ENCODE measurements at places on chromosomes 11 and 22. TPM values are rescaled to one million over a fixed set of nuclear protein-coding genes. Genes with fewer than 3 reads are reported as not detected.

DNA sequence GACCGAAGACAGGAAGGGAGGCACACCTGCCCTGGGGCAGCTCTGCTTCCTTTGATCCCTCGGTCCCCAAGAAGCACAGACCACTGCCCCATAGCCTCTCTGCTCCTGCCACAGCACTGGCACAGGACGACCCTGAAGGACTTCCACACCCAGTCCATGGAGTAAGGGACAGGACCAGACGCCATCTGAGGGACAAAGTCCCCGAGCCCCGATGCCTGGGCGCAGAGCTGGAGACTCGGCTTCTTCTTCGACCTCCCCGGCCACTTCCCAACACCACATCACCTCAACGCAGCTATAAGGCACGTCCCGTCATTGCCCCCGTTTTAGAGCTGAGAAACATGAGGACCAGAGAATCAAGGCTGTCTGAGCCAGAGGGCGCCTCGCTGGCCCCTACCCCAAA lies 310.5 kb downstream of the BRD1 start:
- H3K27me3 ChIP-seq = no peaks in the 10 kb centered on the region
- no peak overlapping the region for H3K27ac ChIP-seq
- H3K4me3 ChIP-seq = no peak overlapping the region
- DNase-seq = no peak
- H3K36me3 ChIP-seq = no peaks in the 10 kb centered on the region
- H3K4me1 ChIP-seq = no peaks in the 10 kb centered on the region

DNA sequence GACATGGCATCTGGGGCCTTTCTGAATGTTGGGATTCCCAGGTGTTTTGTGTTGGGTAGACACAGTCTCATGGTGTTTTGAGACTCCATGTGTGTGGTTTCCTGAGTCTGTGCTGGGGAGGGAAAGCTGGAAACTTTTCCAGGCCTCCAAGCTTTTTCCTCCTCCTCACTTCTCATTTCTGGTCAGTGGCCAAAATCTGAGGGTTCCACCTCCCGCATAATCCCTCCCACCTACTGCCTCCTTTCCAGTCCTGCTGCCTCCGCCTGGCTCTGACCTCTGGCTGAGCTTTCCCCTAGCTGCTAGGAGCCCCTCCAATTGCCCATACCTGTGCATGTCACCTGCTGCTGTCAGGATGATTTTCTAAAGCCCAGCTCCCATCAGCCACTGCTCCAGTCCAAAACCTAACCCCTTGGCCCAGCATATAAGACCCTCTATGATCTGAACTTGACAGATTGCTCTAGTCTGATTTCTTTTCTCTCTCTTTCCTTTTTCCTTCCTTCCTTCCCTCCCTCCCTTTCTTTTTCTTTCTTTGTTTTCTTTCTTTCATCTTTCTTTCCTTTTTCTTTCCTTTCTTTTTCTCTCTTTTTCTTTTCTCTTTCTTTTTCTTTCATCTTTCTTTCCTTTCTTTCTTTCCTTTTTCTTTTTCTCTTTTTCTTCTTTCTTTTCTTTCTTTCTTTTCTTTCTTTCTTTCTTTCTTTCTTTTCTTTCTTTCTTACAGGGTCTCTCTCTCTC lies 51.4 kb upstream of the NECTIN1 start:
- H3K27ac ChIP-seq = no peak overlapping the region
- H3K36me3 ChIP-seq = no peaks in the 10 kb centered on the region
- H3K27me3 ChIP-seq = no peaks in the 10 kb centered on the region

DNA sequence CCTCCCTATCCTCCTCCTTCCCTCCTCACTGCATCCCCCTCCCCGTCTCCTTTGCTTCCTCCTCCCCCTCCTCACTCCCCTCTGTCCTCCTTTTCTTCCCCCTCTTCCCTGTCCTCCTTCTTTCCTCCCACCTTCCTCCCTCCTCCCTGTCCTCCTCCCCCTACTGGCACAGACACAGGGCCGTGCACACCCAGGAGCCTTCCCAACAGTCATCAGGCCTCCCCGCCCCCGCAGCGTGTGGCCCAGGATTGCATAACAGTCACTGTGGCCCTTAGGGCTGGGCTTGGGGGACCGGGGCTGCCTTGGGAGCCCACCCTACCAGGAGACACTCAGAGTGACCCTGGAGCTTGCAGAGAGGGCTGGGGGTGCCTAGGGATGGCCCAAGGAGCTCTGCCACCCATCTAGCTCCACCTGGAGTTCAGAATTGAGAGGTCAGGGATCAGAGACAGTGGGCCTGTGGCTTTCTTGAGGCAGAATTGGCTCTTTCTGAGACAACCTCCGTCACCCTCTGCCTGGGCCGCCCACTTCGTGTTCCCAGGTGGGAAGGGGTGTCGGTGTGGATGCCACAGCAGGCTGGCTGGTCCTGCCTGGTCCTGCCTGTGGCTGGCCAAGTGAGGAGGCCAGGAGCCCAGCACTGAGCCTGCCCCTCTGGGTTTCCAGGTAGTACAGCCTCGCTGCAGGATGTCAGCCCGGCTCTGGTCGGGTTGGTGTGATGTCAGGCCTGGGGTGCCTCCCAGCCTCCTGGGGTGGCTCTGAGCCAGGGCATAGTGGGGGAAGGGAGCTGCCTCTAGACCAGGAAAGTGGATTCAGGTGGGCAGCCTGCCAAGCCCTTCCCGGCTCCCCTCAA lies 1.6 kb downstream of the SPI1 start:
- H3K4me1 ChIP-seq = no peaks in the 10 kb centered on the region
- H3K36me3 ChIP-seq = no peaks in the 10 kb centered on the region
- H3K27ac ChIP-seq = no peak overlapping the region
- DNase-seq = no peak

DNA sequence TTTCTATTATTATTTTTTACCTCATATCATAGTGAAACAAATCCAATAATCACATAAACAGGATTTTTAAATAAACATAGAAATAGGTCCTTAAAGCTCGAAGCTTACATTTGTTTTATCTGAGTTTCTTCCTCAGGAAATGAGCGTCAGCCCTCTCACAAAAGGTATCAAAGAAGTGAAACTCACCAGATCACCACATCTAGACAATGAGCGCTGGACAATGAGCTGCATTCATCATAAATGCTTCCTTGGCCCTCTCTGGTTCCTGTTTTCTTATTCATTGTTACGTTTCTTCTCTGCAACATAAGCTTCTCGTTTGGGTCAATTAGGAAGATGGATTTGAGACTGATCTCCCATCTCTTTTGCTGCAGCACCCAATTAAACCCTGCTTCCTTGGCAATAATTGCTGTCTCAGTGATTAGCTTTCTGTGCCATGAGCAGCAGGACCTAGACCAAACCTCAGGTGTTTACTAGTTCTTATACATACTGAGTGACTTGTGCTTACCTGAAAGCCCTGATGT lies 649.9 kb upstream of the LUZP2 start:
- H3K27me3 ChIP-seq = no peaks in the 10 kb centered on the region
- no peaks in the 10 kb centered on the region for H3K36me3 ChIP-seq
- no peak overlapping the region for H3K27ac ChIP-seq
- no peaks in the 10 kb centered on the region for H3K4me1 ChIP-seq
- DNase-seq = no peak

DNA sequence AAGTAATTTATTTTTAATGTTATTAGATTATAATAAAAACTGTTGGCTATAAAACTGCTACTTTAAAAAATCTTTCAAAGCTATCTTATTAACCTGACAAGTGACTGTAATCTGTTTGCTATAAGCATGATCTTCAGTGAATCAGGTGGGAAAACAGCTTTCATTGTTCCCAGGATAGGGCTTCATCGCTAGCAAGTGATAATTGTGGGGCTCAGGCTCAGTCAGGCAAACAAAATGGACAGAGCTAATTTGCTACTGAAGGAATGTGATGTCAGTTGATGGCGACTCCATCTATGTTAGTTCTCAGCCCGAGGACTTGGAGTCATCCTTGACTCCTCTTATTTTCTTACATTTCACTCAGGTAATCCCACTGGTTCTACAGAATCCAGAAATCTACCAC lies 125.0 kb downstream of the RASSF10 start:
- H3K4me3 ChIP-seq = no peak overlapping the region
- H3K27ac ChIP-seq = no peak overlapping the region
- H3K4me1 ChIP-seq = no peaks in the 10 kb centered on the region
- H3K36me3 ChIP-seq = no peaks in the 10 kb centered on the region

- DNase-seq = no peak
- H3K36me3 ChIP-seq = no peaks in the 10 kb centered on the region
- H3K27ac ChIP-seq = no peak overlapping the region
Observed at GRCh38 chr11:104645261-104646222, 252.7 kb downstream of the CASP12 start.

GRCh38 chr11:128704517-128704916 lies 10.6 kb downstream of the FLI1 start:
- H3K27ac ChIP-seq = no peak overlapping the region
- no peaks in the 10 kb centered on the region for H3K4me1 ChIP-seq
- no peaks in the 10 kb centered on the region for H3K27me3 ChIP-seq

DNA sequence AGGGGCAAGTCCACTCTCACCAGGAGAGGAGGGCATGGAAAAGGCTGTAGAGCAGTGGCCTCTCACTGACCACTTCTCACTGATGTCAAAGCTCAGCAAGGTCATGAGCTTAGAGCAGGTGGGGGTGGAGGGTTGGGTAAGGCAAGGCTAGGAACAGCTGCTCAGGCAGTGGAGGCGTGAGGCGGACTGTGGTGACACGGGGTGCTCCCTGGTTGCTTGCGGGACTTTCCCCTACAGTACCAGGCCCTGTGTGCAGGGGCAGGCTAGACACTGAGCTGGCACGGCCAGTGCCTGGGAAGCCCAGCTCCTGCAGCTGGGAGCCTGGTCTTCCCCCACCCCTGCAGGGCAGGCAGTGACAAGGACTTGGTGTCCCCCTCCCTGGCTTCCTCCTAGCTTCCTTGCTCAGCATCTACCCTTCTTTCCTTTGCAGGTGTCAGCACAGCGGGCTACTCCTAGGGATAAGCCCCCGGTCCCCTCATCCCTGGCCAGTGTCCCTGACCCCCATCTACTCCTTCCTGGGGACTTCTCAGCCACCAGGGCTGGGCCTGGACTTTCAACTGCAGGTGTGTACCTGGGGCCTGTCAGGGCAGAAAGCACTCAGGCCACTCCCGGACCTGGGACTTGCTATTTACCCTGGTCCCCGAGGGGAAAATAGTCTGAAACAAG lies 45.6 kb downstream of the PISD start:
- H3K36me3 ChIP-seq = no peaks in the 10 kb centered on the region
- peak overlapping the region; percentile 25 for H3K27ac ChIP-seq
- DNase-seq = peak; percentile 24
- no peaks in the 10 kb centered on the region for H3K27me3 ChIP-seq

DNA sequence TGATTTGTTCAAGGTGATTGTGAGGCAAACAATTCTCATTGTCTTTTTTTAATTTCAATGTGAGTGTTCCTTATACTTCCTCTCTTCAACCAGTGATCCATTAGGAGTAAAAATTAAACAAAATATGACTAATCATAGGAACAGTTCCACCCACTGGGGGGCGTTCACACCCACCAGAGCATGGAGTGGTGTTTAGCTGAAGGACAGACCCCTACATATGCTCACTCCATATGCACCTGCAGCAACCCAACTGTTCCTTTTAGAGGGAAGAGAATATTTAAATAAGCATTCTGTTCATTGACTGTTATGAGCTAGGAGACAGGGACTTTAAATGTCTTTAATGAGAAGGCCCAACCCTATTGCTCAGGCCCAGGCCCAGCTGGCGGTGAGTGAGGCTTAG lies 78.7 kb upstream of the DRD2 start:
- DNase-seq = no peak
- no peaks in the 10 kb centered on the region for H3K27me3 ChIP-seq
- H3K27ac ChIP-seq = no peak overlapping the region
- H3K4me1 ChIP-seq = no peaks in the 10 kb centered on the region
- no peak overlapping the region for H3K4me3 ChIP-seq
- no peaks in the 10 kb centered on the region for H3K36me3 ChIP-seq

- H3K27me3 ChIP-seq = no peaks in the 10 kb centered on the region
- no peak overlapping the region for H3K27ac ChIP-seq
- H3K4me3 ChIP-seq = no peak overlapping the region
- peaks cover 3% of the 10 kb centered on the region for H3K4me1 ChIP-seq
- H3K36me3 ChIP-seq = no peaks in the 10 kb centered on the region
Observed at GRCh38 chr11:103086461-103086860, 5.5 kb downstream of the DCUN1D5 start.

GRCh38 chr22:17501679-17502285 lies 61.5 kb upstream of the SLC25A18 start:
- H3K27ac ChIP-seq = no peak overlapping the region
- H3K4me1 ChIP-seq = no peaks in the 10 kb centered on the region
- H3K27me3 ChIP-seq = no peaks in the 10 kb centered on the region
- H3K36me3 ChIP-seq = no peaks in the 10 kb centered on the region
- H3K4me3 ChIP-seq = no peak overlapping the region

GRCh38 chr11:70141486-70142220 lies 61.4 kb upstream of the FADD start:
- no peaks in the 10 kb centered on the region for H3K4me1 ChIP-seq
- H3K27me3 ChIP-seq = no peaks in the 10 kb centered on the region
- peak; percentile 37 for DNase-seq

- H3K27ac ChIP-seq = no peak overlapping the region
- no peak overlapping the region for H3K4me3 ChIP-seq
- H3K36me3 ChIP-seq = no peaks in the 10 kb centered on the region
Observed at GRCh38 chr11:93485983-93486382, 57.2 kb downstream of the SMCO4 start.

DNA sequence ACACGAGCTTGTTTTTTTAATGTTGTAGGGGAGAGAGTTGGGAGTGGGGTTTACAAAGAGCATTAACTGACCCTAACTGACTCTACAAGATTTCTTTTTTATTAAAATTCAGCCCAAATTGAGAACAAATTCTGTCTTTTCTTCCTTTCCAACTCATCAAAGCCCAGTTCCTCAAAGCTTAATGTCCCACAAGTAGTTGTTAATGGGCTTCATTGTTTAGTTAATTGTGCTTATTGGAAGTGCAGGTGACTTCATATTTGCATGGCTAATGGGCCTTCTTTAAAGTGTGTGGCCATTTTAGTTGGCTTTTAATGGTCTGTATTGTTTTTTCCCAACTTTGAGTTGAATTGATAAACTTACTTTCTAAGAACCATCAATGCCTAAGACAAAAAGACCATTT lies 39.8 kb downstream of the MPPED2 start:
- H3K4me3 ChIP-seq = no peak overlapping the region
- no peaks in the 10 kb centered on the region for H3K4me1 ChIP-seq
- no peaks in the 10 kb centered on the region for H3K36me3 ChIP-seq
- no peaks in the 10 kb centered on the region for H3K27me3 ChIP-seq

- no peak overlapping the region for H3K4me3 ChIP-seq
- peaks cover 1% of the 10 kb centered on the region for H3K4me1 ChIP-seq
- no peak overlapping the region for H3K27ac ChIP-seq
- DNase-seq = no peak
- no peaks in the 10 kb centered on the region for H3K36me3 ChIP-seq
- H3K27me3 ChIP-seq = no peaks in the 10 kb centered on the region
Observed at GRCh38 chr11:17974246-17974645, 38.6 kb downstream of the SERGEF start.

DNA sequence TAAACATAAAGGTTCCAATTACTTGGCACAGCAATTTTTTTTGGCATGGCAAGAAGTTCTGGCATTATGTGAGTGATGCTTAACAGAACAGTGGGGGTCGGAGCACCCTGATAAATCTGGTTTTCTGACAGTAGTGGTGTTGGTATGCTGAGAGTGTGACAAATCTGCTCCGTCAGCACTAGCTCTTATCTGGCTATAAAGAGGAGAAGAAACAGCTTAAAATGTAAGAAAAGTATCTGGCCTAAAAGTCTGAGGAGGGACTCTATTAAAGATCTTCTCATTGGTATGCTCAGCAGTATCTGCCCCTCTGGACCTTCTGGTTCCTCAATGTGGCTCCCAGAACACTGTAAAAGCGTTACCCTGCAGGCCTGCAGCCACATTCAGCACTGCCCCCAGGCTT lies 137.4 kb downstream of the PLEKHA7 start:
- no peaks in the 10 kb centered on the region for H3K27me3 ChIP-seq
- peaks cover 18% of the 10 kb centered on the region for H3K4me1 ChIP-seq
- no peak overlapping the region for H3K4me3 ChIP-seq
- no peaks in the 10 kb centered on the region for H3K36me3 ChIP-seq

The ENTHD1 gene
- total RNA-seq = not detected

The SPECC1L gene
- 22.3 TPM for total RNA-seq

The OR2AG2 gene
- total RNA-seq = 0.05 TPM

The CNGA4 gene
- 2.9 TPM for total RNA-seq
